Stimulated activated CD4-positive, alpha-beta T cell treated with anti-CD3 and anti-CD28 coated beads, TNF-alpha, amount 100 ng/mL, for 1 hour (primary cell): ENCODE measurements at places on chromosomes 6 and 20.

GRCh38 chr6:33840048-33840926 is 36.5 kb upstream of the MLN start:
- no peak for DNase-seq

- DNase-seq, result no peak
Observed at GRCh38 chr6:21078497-21078896, 515.1 kb upstream of the SOX4 start.

DNA sequence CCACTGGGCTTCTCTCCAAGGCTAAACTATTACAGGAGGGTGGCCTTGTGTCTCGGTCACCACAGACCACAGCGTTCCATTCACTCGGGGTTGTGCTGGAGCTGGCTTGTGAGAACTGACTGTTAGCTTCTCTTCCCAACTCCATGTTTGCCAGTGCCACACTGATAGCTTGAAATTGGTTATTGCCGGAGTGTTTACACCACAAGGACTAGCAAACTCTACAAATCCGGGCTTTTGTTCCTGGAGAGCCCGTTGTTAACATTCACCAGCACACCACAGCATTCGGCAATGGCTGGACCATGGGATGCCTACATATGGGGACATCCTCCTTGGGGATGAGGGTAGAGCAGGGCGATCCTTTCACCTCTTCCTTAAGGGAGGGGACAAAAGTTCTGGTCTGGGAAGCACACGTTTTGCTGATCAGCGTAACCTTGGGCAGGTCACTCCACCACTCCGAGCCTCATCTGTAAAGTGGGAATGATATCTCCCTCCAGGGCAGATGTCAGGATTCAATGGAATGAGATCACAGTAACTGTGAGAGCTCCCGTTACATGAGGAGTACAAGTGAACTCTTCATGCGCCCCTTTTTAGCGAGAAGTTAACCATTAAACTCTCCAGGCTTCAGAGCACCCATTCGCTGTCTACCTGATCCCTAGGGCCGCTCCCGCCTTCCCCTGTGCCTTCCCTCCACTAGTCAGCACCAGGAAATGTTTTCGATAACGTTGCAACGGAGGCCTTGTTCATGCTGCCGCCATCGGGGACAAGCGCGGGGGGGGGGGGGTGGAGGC is 41.7 kb upstream of the TTPAL start:
- no peak for DNase-seq

GRCh38 chr6:15227827-15228318 is 18.0 kb upstream of the JARID2 start:
- no peak for DNase-seq

DNA sequence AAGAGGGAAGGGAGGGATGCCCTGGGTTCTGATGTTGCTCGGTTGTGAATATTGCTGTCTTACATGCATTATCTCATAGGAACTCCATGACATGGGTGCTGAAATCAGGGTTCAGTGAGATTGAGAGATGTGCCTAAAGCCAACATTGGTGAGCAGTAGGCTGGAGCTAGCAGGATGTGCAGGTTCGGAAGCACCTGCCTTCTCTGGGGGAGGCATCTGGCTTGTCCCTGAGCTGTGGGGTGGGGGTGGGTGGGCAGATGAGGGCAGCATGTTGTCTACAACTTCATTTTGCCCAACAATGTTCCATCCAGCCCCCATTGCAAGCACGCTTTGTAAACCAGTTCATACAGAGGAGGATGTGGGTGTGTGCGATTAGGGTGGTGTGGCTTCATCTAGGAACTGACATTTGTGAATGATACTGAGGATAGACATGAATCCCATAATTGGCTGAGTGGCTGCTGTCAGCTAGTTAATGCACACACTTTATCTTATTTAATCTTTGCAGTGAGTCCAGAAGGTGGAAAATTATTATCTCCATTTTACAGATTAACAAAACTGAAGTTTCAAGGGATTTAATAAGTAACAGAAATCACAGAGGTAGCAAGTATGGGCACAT is 119.4 kb downstream of the SYNDIG1 start:
- no peak for DNase-seq

GRCh38 chr6:166436195-166437139 is 53.7 kb upstream of the MPC1 start:
- no peak for DNase-seq

DNA sequence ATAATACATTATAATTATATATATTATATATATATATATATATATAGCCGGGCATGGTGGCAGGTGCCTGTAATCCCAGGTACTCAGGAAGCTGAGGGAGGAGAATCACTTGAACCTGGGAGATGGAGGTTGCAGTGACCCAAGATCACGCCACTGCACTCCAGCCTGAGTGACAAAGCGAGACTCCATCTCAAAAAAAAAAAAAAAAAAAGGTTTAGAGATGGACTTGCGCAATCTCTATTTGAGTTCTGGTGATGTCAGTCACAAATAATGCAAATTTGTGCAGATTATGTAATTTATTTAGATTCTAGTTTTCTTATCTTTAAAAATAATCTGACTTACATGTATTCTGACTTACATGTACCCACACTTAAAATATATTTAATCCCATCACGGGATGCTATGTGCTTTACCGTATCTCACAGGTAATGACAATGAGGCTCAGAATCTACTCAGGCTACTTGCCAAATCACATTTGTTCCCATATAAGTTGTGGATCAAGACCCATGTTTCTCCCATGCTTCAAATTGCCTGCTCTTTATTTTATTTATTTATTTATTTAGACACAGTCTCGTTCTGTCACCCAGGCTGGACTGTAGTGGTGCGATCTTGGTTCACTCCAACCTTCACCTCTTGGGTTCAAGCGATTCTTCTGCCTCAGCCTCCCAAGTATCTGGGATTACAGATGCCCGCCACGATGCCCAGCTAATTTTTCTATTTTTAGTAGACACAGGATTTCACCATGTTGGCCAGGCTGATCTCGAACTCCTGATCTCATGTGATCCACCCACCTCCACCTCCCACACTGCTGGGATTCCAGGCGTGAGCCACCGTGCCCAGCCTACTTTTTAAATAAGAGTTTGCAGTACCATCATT is 7.6 kb upstream of the UST start:
- DNase-seq, result no peak

- DNase-seq, result no peak
Observed at GRCh38 chr6:39402239-39402751, 79.8 kb upstream of the KCNK16 start.

DNA sequence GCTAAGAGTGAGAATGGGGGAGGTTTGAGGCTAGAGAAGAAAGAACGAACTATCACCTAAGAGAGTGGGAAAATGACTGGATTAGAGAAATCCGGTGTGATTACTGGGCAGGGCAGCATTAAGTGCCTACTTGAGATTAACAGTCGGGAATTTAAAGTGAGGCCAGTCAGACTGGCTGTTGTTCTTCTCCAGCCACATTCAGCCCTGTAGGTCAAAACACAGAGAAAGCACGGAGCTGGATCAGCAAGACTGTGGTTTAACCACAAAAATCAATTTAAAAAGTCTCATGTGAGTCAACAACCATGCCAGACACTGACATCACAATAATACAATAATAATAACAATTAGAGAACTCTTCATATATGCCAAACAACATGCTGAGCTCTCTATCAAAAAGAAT is 301.9 kb upstream of the SGK1 start:
- no peak for DNase-seq

DNA sequence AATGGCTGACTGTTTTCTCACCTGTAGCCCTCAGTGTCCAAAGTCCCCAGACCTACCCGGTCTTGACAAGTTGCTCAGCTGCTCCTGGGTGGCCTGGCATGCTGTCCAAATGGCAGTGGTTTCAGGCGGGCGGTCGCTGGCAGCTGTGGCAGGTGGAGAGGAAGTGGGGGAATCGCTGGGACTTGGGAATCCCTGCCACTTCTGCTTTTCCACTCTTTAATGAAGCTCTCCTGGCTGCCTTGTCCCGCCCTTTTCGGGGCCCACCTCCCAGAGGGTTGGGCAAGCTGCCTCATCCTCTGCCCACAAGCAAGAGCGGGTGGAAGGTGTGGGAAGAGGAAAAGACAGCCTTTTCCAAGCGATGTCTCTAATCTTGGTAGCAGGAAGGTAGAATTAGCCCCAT is at the start of gene OCSTAMP:
TSS of gene OCSTAMP (minus strand) at position 194 of the 400 bp plus-strand sequence. CDS start at position 100, 94 bp downstream.
- DNase-seq, result no peak

GRCh38 chr6:165663377-165663735 is 315 bp upstream of the PDE10A start:
- DNase-seq, result no peak

DNA sequence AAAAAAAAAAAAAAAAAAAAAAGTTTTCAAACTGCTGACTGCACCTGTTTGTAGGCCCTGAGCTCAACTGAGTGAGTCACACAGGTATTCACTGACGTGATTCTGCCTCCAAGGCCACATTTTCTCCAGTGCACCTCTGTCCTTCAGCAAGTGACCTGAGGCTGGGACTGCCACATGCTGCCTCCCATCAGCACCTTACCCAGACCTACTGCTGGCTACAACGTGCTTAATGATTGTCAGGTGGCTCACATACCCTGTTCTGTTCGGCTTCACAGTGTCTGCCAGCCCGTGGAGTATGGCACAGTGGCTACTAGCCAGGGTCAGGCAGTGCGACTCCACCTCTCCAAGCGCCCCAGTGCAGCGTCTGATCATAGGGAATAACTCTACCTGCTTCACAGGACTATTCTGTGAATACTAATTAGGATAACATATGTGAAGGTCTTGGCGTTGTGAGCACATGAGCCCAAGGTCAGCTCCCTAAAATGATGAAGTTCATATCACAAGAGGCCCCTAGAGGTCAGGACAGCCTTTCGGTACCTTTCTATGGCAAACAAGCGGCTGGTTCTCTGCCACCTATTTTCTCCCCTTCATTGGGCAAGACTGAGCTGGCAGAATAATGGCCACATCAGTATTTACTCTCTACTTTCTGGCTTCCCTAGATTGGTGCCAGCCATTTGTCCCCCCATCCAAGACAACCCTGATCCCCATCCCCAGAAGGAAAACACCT is 28.1 kb downstream of the RIPOR3 start:
- no peak for DNase-seq

- DNase-seq, result no peak
Observed at GRCh38 chr20:48711044-48711428, 116.8 kb downstream of the PREX1 start.

- DNase-seq, result no peak
Observed at GRCh38 chr20:40449974-40450616, 238.9 kb downstream of the MAFB start.

DNA sequence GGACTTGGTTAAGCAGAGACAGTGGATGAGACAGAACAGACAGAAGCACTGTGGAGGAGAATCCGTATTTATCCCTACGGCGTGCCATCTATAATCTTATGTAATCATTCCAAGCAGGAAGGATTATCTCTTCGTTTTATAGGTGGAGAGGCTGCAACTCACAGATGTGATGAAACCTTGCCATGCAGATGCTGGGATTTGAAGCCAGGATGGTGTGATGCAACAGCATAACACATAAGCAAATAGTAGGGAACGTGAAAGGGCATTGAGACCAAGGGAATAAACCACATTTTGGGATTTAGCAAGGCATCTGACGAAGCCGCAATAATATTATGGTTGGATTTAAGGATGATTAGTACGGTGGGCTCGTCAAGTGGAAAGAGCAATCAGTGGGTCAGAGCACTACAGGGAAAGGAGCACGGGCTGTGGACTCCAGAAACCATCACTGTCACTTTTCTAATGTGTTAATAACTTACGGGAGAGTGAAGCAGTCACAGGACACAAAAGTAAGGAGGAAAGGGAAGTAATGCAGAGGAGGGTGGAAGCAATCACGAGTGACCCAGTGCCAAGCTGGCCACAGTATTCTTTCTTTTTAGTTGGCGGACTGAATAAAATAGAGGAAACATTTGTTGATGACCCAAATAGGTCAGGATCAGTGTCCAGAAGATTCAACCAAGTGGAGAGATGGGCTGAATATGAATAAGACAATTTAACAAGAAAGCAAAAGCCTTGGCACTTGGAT is 119.6 kb upstream of the EDN1 start:
- DNase-seq, result no peak

GRCh38 chr6:131103296-131103695 is 32.0 kb upstream of the AKAP7 start:
- DNase-seq, result no peak

- DNase-seq, result no peak
Observed at GRCh38 chr6:138155443-138155842, 6.3 kb upstream of the ARFGEF3 start.

DNA sequence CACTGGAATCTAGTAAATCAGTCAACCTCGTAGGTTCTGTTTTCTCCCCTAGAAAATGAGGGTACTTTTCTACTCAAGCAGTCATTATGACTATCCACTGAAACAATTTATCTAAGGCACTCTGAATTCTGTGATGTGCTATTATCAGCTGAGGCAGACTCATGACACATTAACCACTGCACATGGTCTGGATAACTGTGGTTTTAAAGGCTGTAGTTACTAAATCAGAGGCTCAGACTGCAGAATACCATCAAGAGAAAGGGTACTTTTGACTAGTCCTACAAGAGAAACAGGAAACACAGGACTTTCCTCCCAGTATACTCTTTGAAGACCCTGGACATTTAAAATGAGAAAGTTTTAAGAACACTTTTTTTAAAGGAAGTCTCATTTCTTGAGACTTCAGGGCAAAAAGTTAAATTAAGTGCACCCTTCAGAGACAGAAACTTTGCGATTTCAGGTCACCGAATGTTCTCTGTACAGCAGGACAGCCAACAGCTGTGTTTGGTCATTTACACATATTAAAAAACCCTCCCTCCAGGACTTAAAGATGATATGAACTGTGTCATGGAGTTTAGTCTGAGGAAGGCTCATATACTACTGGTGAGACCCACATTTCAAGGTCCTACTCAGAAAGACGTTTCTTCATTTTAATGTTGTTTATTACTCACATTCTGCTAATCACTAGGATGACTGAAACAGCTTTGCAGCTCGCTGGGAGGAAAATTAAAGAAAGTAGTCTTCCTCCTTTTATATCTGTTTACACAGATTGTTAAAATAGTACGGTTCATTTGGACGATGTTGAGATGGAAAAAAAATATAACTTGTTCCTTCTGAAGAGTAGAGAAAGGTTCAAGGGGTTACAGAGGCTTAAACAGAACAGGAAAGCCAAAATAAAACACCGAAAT is 19.9 kb downstream of the ATXN1 start:
- DNase-seq, result no peak

DNA sequence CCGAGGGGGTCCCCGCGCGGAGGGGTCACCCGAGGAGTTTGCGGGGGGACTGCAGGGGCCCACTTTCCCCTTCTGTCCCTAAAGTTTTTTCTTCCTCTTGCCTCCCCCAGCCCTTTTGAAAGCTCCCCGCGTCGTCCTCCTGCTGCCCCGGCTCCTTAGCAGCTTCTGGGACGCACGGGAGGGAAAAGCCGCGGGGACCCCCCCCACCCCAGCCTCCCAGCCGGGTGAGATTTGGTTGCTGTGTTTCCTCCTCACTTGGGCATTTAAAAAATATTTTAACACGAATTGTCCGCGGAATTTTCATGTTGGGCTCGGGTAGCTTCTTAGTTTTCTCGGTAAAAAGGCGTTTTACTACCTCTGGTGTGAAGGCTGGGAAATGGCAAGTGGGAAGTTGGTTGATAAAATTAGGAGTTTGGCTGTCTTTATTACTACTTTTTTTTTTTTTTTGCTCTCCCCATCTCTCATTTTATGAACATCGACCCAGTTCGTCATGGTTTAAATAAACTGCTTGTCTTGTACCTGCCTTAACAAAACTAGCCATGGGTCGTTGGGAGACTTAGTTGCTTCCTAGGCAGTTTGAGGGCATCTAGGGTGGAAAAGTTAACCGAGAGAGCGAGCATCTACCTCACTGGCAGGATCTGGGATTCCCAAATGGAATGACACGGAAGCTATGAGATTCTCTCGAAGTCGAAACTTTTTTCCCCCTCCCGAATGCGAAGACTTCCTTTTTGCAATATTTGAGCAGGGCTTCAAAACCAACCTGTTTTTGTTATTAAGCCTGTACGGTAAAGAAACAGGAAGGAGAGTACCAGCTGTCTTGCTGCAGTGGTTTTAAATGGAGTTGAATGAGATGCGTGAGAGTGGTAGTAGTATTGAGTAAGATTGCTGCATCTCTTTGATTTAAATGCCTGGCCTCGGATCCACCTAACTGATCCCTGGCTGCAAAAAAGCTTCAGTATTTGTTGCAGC is 868 bp downstream of the NCOA3 start:
- DNase-seq, result no peak
